ENCODE measurements at places on chromosomes 1 and 21.

GRCh38 chr1:161982507-161982895 lies 41.2 kb downstream of the OLFML2B start:
- no peak for DNase-seq

DNA sequence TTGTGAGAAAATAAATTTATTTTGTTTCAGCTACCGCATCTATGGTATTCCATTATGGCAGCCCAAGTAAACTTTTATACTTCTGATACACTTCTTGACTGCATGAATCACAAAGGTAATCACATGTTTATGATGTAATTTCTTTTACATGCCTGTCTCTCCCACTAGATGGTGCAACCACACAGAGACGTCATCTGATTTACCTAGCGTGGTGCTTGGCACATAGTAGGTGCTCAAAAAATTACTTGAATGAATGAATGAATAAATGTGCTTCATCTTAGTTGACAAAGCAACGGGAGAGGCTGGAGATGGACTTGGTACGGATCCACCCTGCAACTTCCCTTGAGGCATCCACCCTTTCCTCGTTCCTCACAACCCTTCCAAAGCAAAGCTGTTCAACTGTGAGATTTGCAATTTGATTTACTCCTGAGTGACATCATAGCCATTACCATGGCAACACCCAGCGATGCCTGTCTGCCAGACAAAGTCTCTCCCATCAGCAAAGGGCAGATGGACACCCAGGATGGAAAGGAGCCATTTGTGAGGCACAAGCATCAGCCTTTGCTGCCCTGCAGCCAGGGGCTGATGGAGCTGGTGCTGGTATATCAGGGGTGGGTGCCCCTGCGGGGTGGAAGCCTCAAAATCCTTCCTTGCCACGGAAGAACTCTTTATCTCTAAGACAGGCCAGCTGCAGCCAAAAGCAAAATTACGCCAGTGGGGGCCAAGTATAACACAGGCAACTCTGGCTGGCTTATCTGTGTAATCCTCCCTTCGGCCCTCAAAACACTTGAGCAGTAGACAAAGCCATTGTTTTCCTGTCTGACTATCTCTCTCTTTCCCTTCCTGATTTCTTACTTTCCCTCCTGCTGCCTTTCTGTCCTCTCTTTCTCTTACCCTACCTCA lies 18.9 kb upstream of the VWA5B1 start:
- no peak for DNase-seq

- no peak for DNase-seq
Measured at GRCh38 chr21:27268290-27268689, 301.4 kb upstream of the ADAMTS5 start.

- DNase-seq: no peak
Measured at GRCh38 chr1:34619256-34619655, 135.6 kb upstream of the GJB5 start.
